ENCODE measurements at places on chromosomes 3 and 15. TPM values are rescaled to one million over a fixed set of nuclear protein-coding genes. Genes with fewer than 3 reads are reported as not detected.

DNA sequence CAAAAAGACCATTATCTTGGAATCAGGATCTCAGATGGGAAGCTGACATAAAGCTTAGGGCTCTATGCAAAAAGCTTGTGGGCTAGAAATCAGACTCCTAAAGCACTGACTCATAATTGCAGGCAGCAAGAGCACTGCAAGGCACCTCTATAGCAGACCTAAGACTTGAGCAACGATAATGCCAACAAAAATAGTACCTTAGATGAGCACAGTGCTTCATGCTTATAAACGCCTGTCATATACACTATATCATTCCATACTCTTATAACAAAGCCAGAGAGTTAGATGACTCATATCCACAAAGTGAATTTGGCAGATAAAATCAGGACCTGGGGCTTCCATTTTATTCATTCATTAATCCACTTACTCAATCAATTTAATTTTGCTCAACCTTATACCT, 560.8 kb downstream of the MCTP2 start:
- peaks cover 2% of the 10 kb centered on the region for H3K4me1 ChIP-seq
- DNase-seq: no peak
- no peak overlapping the region for H3K4me3 ChIP-seq
- H3K27ac ChIP-seq: no peak overlapping the region

DNA sequence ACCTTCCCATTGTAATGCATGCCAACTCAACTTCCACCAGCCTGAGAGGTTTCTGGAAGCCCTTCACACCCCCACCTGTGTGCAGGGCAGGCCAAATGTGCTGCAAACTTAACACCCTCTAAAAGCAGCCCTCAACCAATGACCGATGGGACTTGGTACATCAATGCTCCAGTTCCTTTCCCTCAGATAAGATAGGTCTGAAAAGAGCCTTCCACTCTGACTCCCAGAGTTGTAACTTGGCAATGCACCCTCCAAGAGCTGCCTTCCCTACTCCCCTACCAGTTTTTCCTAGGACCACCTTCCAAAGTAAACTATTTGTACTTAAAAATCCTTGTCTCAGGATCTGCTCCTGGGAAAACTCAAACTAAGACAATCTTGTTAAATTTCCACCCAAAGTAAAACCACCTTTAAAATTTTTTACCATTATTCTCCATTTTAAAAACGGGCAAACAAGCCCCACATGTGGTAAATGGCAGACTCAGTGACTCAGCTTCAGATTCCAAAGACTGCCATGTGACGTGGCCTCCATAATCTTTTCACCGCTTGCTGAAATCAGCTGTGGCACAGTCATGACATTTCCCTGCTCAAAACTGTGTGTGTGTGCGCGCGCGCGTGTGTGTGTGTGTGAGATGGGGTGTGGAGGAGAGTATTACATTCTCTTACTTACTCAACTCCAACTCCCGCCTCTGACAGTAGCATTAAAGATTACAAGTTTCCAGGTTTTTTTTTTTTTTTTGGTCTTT, 17.2 kb downstream of the RASGRP1 start:
- H3K4me1 ChIP-seq: no peaks in the 10 kb centered on the region
- DNase-seq: no peak
- H3K27ac ChIP-seq: no peak overlapping the region
- no peaks in the 10 kb centered on the region for H3K27me3 ChIP-seq
- H3K4me3 ChIP-seq: no peak overlapping the region

- H3K27ac ChIP-seq: no peak overlapping the region
- H3K27me3 ChIP-seq: peaks cover 6% of the 10 kb centered on the region
- H3K36me3 ChIP-seq: no peaks in the 10 kb centered on the region
- peak; percentile 80 for DNase-seq
Measured at GRCh38 chr15:79185199-79185598, 94.6 kb upstream of the RASGRF1 start.

- H3K27me3 ChIP-seq: no peaks in the 10 kb centered on the region
- no peaks in the 10 kb centered on the region for H3K36me3 ChIP-seq
- H3K27ac ChIP-seq: no peak overlapping the region
Measured at GRCh38 chr3:157263027-157263426, 103.1 kb upstream of the CCNL1 start.

DNA sequence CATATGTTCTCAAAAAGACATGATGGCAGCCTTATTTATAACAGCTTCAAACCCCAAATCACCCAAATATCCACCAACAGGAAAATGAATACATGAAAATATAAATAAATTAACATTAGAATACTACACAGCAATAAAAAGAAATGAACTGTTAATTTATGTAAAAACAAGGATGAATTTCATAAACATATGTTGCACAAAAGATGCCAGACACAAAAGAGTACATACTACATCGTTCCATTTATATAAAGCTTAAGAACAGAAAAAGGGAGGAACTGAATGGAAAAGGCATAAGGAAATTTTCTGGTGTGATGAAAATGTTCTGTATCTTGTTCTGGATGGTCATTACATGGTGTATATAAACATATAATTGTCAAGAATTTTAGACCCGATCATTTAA, 69.9 kb upstream of the TUSC7 start:
- H3K36me3 ChIP-seq: no peaks in the 10 kb centered on the region
- DNase-seq: no peak
- H3K4me3 ChIP-seq: no peak overlapping the region
- H3K4me1 ChIP-seq: no peaks in the 10 kb centered on the region

DNA sequence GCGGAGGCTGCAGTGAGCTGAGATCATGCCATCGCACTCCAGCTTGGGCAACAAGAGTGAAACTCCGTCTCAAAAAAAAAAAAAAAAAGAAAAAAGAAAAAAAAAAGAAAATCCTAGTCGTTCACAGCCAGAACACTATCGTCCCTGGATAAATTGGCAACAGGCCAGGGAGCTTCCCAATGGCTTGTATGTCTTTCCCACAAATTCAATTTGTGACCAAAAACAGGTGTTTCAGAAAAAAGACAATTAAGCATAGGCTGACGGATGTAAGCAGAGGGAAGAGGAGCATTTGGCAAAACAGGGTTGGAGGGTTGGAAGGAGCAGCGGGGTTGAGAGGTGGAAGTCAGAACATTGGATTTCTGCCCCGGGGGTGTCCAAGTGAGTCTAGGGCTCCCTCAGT, 8.5 kb downstream of the EPB42 start:
- H3K4me3 ChIP-seq: no peak overlapping the region
- H3K4me1 ChIP-seq: no peaks in the 10 kb centered on the region
- no peak overlapping the region for H3K27ac ChIP-seq

GRCh38 chr3:113278599-113278955, 67.2 kb downstream of the BOC start:
- H3K36me3 ChIP-seq: peaks cover 14% of the 10 kb centered on the region
- H3K4me1 ChIP-seq: peaks cover 15% of the 10 kb centered on the region
- H3K4me3 ChIP-seq: no peak overlapping the region
- H3K27me3 ChIP-seq: peaks cover 5% of the 10 kb centered on the region
- peak overlapping the region; percentile 28 for H3K27ac ChIP-seq

GRCh38 chr3:182710557-182711157, 82.6 kb upstream of the ATP11B start:
- no peaks in the 10 kb centered on the region for H3K36me3 ChIP-seq
- DNase-seq: no peak
- no peaks in the 10 kb centered on the region for H3K4me1 ChIP-seq
- H3K27ac ChIP-seq: no peak overlapping the region
- no peaks in the 10 kb centered on the region for H3K27me3 ChIP-seq

GRCh38 chr3:126166009-126166408, 14.4 kb downstream of the ALDH1L1 start:
- peaks cover 4% of the 10 kb centered on the region for H3K4me1 ChIP-seq
- no peak overlapping the region for H3K4me3 ChIP-seq
- no peak for DNase-seq
- no peaks in the 10 kb centered on the region for H3K36me3 ChIP-seq

- no peak overlapping the region for H3K4me3 ChIP-seq
- DNase-seq: no peak
- no peaks in the 10 kb centered on the region for H3K36me3 ChIP-seq
- peaks cover 11% of the 10 kb centered on the region for H3K4me1 ChIP-seq
- H3K27me3 ChIP-seq: no peaks in the 10 kb centered on the region
- no peak overlapping the region for H3K27ac ChIP-seq
Measured at GRCh38 chr15:70283511-70283910, 185.8 kb upstream of the TLE3 start.

DNA sequence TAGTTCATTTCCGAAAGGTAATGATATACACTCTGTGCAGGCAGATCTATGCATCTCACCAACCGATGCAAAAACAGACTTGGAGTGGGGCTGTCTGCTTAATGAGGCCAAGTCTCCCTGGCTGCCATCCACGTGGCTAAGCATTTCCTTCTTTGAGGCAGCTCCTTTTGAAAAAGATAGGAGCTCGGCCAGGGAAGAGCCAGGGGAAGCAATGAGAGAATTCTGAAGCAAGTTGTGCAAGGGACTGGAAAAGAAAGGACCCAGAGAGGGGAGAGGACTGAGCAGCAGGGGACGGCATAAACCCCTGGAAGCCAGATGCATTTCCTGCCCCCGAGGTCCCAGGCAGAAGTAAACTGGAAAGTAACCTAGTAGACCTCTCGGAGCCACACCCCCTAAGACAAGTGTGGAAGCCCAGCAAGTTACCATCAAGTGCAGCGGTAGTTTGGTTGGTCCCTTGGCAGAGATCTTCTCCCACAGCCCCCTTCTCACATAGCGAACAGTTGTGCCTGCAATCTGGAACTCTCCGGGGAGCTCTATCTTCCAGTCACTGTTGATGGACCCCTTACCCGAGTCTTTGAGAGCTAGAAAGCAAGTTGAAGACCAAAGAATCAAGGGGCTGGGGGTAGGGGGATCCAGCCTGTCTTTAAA, 288.2 kb downstream of the ADAMTS17 start:
- H3K36me3 ChIP-seq: no peaks in the 10 kb centered on the region
- H3K4me3 ChIP-seq: no peak overlapping the region
- no peak overlapping the region for H3K27ac ChIP-seq
- H3K4me1 ChIP-seq: peaks cover 7% of the 10 kb centered on the region

The MAP6D1 gene
- 10.2 TPM for total RNA-seq

The SH2D7 gene
- not detected for total RNA-seq

The CORO2B gene
- 16.3 TPM for total RNA-seq

The PAK6 gene
- not detected for total RNA-seq
